Activated CD4-positive, alpha-beta T cell treated with anti-CD3 and anti-CD28 coated beads for 24 hours (primary cell): ENCODE measurements at places on chromosomes 7 and 10.
A peak's percentile ranks its signal among the peaks of the same experiment; 100 is the strongest.

DNA sequence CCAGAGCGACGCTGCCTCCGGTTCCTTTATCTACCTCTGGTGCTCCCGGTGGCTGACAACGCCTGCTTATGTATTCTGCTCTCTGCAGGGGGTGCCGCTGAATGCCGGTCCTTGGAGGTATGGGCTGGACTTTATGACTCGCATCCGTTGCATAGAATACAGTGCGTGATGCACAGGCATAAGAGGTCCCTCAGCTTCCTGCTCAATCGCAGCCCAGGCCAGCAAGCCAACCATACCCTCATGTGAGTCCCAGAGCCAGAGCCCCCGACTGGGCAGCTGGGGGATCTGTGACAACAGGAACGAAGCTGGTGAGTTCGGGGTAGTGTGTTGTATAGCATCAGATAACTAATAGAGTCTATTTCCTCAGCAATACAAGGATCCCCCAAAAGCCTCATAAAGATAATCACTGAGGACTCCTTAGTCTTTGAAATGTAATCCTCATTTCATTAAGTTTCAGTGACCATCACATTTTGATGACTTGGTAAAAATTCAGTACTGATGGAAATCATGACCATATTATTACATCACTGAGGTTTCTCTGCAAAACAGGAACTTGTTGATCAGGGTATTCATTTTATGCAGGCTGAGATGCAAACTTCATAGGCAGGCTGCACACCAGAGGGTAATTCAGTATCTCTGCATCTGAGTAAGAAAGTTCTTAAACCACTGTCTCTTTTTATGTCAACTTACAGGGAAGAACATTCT lies 607.8 kb downstream of the PTPRN2 start:
- DNase-seq, result no peak

DNA sequence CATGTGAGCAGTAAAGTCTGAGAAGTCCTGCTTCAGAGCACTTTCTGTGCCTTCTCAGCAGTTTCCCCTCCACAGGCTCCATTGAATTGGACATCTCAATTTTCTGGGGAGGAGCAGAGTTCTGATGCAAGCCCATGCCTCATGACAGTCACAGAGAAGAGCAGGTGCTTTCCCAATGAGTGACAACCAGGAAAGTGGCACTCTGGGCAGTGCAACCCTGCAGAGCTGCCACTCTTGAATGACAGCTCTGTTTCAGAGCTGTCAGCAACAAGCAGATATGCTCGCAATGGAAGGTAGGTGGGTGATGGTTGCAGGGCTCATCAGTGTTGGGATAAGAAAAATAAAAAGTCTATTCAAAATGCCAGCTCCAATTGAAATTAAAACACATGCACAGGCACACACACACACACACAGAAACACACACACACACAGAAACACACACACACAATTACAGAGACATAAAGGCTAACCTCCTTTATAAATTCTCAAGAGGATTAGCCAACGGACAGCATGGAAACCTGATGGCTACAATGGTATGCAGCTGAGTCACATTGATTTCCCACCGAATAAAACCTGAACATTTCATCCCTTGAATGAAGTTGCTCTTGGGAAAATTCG lies 50.5 kb downstream of the C10orf67 start:
- no peak for DNase-seq

- peak; percentile 71 for DNase-seq
Observed at GRCh38 chr10:79331709-79332108, 15.6 kb upstream of the PPIF start.

DNA sequence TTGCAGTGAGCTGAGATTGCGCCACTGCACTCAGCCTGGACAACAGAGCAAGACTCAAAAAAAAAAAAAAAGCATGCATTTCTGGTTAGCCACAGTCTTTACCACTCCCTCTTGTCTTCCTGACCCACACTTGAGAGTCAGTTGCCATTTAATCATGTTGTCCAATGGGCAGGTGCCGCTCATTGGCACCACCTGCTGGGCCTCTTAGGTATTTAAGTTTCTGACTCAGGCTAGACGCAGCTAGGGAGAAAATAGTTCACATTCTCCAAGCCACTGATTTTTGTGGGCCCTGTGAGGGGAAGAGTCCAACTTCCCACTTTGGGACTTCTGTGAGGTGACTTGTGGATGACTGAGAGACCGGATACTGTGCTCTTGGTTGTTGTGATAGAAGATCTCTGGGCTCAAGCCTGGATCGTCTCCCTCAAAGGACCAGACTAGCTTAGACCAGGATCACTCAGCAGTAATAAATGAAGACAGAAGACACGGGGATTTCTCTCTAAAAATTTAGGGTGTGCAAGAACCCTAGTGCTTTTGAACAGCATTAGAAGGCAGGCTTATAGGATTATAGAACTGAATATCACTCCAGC lies 26.8 kb upstream of the SORCS3 start:
- peak; percentile 14 for DNase-seq

DNA sequence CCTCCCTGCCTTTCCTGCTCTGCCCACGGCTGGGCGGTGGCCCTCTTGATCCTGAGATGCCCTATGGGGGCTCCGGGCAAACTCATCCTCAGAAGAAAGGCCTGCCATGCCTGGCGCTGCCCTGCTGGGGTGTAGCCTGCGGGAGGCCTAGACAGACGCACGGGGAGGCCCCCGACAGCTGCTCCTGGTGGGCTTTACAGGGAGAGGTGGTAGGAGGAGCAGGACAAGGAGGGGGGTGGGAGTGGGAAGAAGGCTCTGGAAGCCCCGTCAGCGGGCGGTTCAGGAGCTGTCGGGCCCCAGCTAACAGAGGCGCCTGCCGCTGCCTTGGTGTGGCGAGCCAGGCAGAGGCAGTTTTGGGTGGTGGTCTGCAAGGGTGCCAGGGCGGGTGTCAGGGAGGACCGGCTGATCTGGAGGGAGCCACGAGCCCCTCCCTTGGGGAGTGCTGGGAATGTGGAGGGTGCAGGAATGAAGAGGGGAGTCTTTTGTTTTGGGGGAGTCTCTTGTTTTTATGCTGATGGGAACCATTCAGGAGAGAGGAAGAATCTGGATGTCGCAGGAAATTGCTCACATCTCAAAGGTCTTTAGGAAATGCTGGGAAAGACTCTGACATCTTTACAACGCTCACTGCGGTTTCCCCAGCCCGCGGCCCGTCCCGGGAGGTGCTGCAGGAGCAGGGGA lies 63.5 kb downstream of the CFAP46 start:
- no peak for DNase-seq

- DNase-seq, result peak; percentile 11
Observed at GRCh38 chr10:80260295-80261243, 28.9 kb downstream of the MAT1A start.

GRCh38 chr10:109924087-109924486 lies 776 bp upstream of the XPNPEP1 start:
- DNase-seq, result no peak

GRCh38 chr10:71333129-71333887 lies 14.2 kb downstream of the SLC29A3 start:
- DNase-seq, result no peak

DNA sequence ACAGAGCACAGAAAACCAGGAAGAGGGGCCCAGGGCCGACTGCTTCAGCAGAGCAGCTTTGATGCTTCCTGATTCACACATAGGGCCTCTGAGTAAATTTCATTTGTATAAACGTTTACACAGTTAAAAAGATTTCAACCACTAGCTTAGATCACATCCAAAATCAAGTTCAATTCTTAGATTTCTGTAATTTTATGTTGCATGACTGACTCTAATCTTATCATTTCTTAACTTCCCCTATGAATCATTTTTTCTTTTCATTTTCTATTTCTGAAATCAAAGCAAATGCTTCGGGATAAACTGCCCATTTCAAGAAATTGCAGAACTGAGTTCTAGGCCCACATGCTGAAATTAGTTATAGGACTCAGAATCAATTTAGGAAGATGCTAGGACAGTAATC lies 224.7 kb downstream of the INHBA start:
- no peak for DNase-seq

DNA sequence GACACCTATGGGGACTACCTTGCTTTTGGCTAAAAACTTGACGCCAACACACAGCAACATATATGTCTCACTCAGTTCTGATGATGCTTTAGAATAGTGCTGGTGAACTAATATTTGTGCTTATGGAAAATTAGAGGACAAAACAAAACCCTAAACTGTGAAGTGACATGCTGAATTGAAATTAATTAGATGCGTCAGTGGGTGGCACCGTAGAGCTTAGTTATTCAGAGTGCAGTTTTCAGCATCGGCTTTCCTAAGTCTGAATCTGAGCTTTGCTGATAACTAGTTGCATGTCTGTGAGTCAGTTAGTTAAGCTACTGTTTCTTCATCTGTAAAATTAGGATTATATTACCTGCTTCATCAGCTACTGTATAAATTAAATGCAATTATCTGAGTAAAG lies 245.0 kb upstream of the SORCS1 start:
- DNase-seq, result no peak

DNA sequence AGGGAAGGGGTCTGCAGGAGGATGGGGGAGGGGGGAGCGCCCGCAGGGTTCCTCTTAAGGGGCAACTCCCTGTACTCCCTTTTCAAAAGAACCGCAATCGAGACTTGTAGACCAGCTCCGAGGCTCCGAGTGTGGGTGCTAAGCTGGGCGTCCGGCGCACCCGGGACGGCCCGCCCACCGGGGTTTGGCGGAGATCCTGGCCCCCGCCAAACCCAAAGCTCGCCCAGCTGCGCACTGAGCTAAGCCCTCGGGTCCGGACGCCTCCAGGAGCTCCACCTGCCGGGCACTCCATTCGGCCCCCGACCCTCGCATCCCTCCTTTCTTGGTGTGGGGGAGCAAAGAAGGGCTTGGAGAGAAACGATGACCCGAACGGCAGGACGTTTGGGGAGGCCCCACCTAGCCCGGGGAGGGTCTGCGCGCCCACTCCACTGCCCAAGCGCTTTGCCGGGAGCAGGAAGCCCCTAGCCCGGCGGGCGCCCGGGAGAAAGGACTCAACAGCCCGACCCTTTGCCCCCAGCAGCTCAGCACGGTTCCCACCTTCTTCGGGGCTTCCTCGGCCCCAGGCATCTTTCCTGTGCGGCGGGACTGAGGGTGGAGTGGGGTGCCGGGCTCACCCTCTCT lies 651 bp downstream of the AFAP1L2 start:
- DNase-seq, result no peak

DNA sequence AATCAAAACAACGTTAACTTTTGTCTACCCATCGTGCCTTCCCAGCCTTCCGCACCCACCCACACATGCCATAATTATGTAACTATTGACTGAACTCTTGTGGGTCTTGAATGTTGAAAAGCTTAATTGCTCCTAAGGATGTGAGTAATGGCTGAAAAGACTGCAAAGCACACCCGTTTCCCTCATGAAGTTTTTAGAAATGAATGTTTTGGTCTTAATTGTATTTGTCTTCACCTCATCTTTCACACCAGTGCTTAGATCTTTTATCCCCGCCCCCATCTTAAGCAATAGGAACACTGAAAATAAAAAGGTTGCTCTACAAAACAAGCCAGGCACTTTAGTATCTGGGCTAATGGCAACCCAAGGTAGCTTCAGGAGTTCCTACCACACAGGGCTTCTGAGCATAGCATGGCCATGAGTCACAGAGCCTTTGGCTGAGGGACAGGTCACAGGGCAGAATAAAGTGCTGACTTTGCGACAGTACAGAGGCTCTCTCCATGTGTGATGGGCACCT lies 690.5 kb downstream of the PARD3 start:
- DNase-seq, result no peak

DNA sequence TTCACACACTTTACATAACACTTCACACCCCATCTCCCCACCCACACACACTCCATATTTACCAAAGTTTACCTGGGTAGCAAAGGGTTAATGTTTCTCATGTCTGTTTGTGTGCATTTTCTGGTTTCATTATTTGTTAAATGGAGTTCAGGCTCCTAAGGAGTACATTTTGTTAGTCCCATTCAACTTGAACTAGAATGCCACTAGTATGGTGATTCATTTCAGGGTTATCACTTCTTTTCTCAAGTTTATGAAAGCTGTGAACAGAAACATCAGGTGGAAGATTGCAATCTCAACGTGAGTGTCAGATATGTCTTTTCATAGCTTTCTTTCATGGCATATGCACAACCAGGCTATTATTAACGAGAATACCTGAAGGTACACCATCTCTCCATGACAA lies 1027.5 kb downstream of the GATA3 start:
- DNase-seq, result no peak

GRCh38 chr7:3177271-3177670 lies 123.8 kb upstream of the SDK1 start:
- DNase-seq, result no peak

GRCh38 chr7:101677391-101677790 lies 48.3 kb upstream of the MYL10 start:
- no peak for DNase-seq

- DNase-seq, result no peak
Observed at GRCh38 chr10:62647375-62648092, 157.0 kb upstream of the ADO start.

DNA sequence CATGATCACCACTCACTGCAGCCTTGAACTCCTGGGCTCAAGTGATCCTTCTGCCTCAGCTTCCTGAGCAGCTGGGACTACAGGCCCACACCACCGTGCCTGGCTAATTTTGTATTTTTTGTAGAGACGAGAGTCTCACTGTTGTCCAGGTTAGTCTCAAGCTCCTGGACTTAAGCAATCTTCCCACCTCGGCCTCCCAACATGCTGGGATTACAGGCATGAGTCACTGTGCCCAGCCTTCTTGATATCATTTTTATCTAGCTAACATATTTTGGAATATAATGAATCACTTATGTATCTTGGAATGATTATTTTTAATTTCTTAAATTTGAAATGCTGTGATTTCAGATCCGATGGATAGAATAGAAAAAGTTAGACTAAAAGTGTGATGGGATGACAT lies 18.4 kb downstream of the ARL4A start:
- DNase-seq, result no peak

- no peak for DNase-seq
Observed at GRCh38 chr7:44094365-44094764, 9.8 kb upstream of the AEBP1 start.

GRCh38 chr7:143490717-143491306 lies 13.1 kb downstream of the TAS2R41 start:
- DNase-seq, result no peak

GRCh38 chr7:42445691-42446090 lies 208.7 kb upstream of the GLI3 start:
- DNase-seq, result no peak

GRCh38 chr10:124942317-124943169 lies 620 bp downstream of the ZRANB1 start:
- DNase-seq, result no peak

GRCh38 chr10:1736144-1736971 lies 967 bp downstream of the ADARB2 start:
- DNase-seq, result no peak

- no peak for DNase-seq
Observed at GRCh38 chr10:23319835-23320234, 24.8 kb downstream of the C10orf67 start.

DNA sequence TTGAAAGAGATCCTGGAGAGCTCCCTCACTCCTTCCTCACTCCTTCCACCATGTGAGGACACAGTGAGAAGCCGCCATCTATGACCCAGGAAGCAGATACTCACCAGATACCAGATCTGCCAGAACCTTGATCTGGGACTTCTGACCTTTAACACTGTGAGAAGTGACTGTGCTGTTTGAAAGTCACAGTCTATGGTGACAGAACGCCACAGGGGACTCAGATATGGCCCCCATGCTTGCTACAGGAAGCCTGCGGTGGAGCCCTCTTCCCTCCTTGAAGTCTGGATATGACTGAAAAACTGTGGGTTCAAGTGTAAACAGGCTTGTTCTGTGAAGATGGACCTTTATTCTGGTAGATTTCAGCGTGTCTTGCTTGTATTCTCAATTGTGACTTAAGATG lies 297.8 kb downstream of the KLF6 start:
- no peak for DNase-seq

GRCh38 chr7:1725199-1725690 lies 55.2 kb downstream of the ELFN1 start:
- no peak for DNase-seq

- no peak for DNase-seq
Observed at GRCh38 chr10:109166935-109167334, 756.4 kb downstream of the XPNPEP1 start.

- peak; percentile 12 for DNase-seq
Observed at GRCh38 chr10:106711313-106711906, 453.1 kb downstream of the SORCS1 start.
